ENCODE measurements at places on chromosomes 1 and 21.

DNA sequence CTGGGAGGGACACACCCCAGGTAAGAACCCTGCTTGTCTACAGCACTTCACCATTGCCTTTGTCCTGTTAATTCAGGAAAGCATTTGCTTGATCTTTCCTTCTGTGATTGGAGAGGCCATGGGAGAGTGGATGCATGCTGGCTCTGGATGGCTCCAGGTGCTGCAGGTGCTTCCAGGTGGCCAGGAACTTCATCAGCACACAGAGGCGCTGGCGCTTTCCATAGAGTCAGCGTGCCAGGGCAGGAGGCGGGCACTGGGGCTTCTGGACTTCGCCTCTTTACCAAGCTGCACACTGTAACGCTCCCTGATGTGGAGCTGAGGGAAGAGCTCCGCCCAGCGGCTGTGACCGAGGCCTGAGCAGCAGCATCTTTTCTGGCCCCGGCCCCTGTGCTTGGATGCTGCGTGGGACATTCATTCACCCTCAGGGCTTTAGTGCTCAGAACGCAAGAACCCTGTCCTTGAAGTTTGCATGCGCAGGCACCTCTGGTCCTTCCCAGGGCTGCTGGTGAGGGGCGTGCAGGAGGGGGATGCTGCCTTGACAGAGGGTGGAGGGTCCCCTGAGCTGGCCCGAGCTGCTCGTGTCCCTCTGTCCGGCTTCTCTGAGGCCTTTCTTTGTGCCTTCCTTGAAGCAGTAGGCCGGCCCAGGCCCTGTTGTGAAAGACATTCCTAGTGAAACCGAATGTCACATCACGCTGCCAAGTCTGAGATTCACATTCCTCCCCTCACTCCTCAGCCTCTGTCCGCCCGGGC, 1.6 kb upstream of the MX2 start:
- peak; percentile 17 for DNase-seq

DNA sequence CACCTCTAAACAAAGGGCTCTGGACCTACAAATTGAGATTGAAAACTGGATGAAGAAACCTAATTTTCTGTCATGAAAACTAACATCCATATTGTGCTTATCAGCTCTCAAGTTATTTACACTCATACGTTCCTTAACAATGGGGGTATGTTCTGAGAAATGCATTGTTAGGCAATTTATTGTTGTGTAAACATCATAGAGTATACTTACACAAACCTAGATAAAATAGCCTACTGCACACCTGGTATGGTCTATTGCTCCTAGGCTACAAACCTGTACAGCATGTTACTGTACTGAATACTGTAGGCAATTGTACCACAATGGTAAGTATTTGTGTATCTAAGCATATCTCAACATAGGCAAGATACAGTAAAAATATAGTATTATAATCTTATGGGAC, 191.4 kb downstream of the TM2D1 start:
- DNase-seq, result no peak

- no peak for DNase-seq
Observed at GRCh38 chr1:84365225-84366221, 32.8 kb upstream of the DNASE2B start.

- DNase-seq, result no peak
Observed at GRCh38 chr1:79845936-79846335, 839.4 kb upstream of the ADGRL4 start.

DNA sequence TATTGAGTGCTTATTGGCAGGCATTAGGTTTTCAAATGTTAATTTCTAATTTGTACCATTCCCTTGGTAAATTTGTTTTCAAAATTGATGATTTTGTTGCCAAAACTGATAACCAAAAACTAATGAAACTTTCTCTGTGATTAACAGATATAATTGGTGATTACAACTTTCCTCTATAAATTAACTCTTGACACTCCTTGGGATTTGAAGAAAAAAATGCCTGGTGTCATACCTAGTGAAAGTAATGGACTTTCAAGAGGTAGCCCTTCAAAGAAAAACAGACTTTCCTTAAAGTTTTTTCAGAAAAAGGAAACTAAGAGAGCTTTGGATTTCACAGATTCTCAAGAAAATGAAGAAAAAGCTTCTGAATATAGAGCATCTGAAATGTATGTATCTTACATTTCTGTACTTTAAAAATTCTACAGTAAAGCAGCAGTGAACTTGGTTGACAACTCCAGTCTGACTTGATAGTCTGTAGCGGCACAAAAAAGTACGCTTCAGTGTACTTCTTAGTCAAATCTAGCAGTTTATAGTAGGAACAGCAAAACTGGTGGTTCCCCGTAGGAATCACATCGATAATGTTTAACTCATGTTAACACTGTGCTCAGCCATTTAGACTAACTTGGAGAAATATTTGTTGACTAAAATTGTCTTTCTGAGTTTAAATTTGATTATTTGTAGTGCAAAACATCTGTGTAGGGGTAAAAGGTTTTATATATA, 3.0 kb downstream of the USP1 start:
- DNase-seq, result no peak

- DNase-seq, result no peak
Observed at GRCh38 chr1:155481741-155482241, 80.8 kb downstream of the ASH1L start.

GRCh38 chr1:232106415-232106814, 479.8 kb downstream of the DISC1 start:
- DNase-seq, result no peak

DNA sequence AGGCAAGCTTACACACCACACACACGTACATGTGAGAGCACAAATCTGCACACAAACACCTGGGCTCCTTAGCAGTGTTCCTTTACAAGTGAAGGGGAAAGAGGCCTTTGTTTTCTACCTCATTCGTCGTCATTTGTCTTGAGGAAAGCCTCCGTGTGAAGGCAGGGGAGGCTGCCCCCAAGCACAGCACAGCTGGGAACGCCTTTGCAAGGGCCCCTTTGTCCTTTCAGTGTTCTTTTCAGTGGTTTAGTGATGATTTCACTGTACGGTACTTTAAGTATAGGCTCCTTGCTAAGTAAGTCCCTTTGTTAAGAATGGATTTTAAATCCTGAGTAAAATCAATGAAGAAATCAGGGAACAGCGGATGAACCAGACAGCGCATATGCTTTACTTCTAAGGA, 94.1 kb downstream of the PGBD5 start:
- DNase-seq, result no peak
